ENCODE measurements at places on chromosomes 7 and 10. TPM values are rescaled to one million over a fixed set of nuclear protein-coding genes. Genes with fewer than 3 reads are reported as not detected.

Gene TAC1
- total RNA-seq, result not detected

Gene SPDYE2
- 0.36 TPM for total RNA-seq

- no peaks in the 10 kb centered on the region for H3K4me1 ChIP-seq
- no peak overlapping the region for H3K4me3 ChIP-seq
- H3K27ac ChIP-seq, result no peak overlapping the region
- H3K27me3 ChIP-seq, result no peaks in the 10 kb centered on the region
- no peak for DNase-seq
Observed at GRCh38 chr10:51382181-51382580, 307.9 kb downstream of the PRKG1 start.

DNA sequence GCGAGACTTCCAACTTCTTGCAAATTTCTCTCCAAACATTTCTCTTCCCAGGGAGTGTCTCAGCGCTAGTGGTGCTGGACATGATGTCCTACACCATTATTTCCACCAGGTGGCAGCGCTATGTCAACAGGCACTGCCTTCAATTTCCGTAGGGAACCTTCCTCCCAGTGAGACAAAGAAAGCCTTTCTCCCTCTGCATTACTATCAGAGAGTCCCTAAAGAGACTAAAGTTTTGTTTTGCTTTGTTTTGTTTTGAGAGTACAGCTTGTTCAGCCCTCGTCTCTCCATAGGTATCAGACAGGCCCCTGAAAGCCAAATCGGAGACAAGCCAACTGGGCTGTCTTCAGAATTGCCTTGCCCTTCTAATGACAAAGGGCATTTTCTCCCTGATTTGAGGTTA is 44.2 kb upstream of the GGCT start:
- H3K27me3 ChIP-seq, result no peaks in the 10 kb centered on the region
- no peaks in the 10 kb centered on the region for H3K4me1 ChIP-seq
- no peak overlapping the region for H3K4me3 ChIP-seq
- DNase-seq, result no peak
- H3K36me3 ChIP-seq, result peaks cover 20% of the 10 kb centered on the region

GRCh38 chr10:68043030-68043429 is 32.1 kb downstream of the HERC4 start:
- H3K36me3 ChIP-seq, result peaks cover 5% of the 10 kb centered on the region
- H3K27me3 ChIP-seq, result no peaks in the 10 kb centered on the region
- no peak overlapping the region for H3K27ac ChIP-seq

Gene PON1
- total RNA-seq, result not detected

Gene HTR5A
- total RNA-seq, result not detected

DNA sequence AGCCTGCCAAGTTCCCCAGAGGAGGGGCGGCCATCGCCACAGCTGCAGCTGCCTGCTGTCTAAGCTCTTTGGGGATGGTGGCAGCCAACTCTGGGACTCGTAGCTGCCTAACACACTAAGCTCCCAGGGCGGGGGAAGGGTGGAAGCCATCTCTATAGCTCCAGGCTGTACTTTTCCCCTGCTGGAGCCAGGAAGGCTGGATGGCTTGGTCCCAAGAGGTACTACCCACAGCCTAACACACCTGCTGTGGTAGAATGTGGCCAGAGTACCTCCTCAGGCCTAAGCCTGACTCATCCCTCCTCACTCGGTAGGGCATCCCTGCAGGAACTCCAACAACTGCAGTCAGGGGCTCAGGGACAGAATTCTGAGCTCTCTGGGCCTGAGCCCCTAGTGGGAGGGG is 151.7 kb upstream of the TAC1 start:
- H3K4me3 ChIP-seq, result no peak overlapping the region
- H3K27ac ChIP-seq, result no peak overlapping the region
- no peak for DNase-seq
- H3K36me3 ChIP-seq, result no peaks in the 10 kb centered on the region

DNA sequence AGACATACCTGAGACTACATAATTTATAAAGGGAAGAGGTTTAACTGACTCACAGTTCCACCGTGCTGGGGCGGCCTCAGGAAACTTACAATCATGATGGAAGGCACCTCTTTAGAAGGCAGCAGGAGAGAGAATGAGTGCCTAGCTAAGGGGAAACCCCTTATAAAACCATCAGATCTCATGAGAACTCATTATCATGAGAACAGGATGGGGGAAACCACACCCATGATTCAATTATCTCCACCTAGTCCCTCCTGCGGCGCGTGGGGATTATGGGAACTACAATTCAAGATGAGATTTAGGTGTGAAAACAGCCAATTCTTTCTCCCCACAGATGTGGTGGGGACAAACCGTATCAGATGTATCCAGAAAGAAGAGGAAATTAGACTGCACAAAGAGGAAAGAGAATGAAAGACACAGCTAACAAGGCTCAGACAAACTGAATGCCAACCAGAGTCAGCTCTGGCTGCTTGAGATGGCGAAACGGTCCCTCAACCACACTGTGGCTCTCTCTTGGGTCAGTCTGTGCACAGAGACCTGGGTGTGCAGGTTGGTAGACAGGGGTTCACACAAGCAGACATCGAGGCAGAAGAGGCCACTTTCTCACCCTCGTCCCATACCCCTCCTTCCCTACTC is 375.6 kb downstream of the SFMBT2 start:
- no peaks in the 10 kb centered on the region for H3K27me3 ChIP-seq
- H3K27ac ChIP-seq, result no peak overlapping the region
- no peaks in the 10 kb centered on the region for H3K36me3 ChIP-seq
- peaks cover 15% of the 10 kb centered on the region for H3K4me1 ChIP-seq

Gene ARL3
- total RNA-seq, result 1.3 TPM

DNA sequence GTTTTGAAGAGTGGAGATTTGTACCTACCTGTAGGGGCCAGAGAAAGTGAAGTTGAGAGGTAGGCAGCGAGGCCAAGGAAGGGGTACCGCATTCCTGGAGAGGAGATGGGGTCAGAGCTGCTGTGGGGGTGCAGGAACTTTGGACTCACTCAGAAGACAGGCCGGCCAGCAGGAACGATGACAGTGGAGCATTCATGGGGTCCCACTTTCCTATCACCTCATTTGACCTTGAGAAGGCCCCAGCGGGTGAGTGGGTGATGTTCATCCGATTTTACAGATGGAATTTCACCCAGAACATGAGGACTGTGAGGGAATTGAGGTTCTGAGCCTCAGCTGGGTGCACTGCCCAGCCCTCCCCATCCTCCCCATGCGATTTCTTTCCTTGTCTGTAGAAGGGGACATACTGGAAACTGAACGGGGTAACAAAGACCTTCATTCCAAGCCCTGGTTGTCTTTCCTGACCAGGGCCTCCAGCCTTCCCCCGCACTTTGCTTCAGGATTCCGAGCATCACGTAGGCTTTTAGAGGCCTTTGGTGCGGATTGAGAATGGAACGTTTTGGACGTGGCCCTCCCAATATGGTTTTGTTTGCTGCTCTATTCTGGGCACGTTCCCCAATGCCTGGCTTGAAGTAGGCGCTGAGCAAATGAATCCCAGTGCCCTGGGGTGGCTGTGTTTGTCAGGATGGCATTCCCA is 87.3 kb downstream of the ADCY1 start:
- no peaks in the 10 kb centered on the region for H3K36me3 ChIP-seq
- no peak overlapping the region for H3K4me3 ChIP-seq
- H3K27me3 ChIP-seq, result no peaks in the 10 kb centered on the region
- no peak for DNase-seq
- no peaks in the 10 kb centered on the region for H3K4me1 ChIP-seq
- H3K27ac ChIP-seq, result no peak overlapping the region

GRCh38 chr7:50739744-50740435 is 42.8 kb downstream of the GRB10 start:
- H3K27me3 ChIP-seq, result no peaks in the 10 kb centered on the region
- H3K4me1 ChIP-seq, result peaks cover 14% of the 10 kb centered on the region
- peak overlapping the region; percentile 79 for H3K27ac ChIP-seq
- DNase-seq, result peak; percentile 68
- no peaks in the 10 kb centered on the region for H3K36me3 ChIP-seq

- H3K27me3 ChIP-seq, result no peaks in the 10 kb centered on the region
- peaks cover 28% of the 10 kb centered on the region for H3K4me1 ChIP-seq
- H3K4me3 ChIP-seq, result peak overlapping the region; percentile 87
- H3K27ac ChIP-seq, result no peak overlapping the region
- no peak for DNase-seq
- H3K36me3 ChIP-seq, result peaks cover 27% of the 10 kb centered on the region
Observed at GRCh38 chr7:42932811-42933591, 825 bp downstream of the MRPL32 start.

GRCh38 chr10:29227201-29227600 is 61.7 kb upstream of the LYZL1 start:
- no peaks in the 10 kb centered on the region for H3K4me1 ChIP-seq
- no peak for DNase-seq
- H3K4me3 ChIP-seq, result no peak overlapping the region
- no peaks in the 10 kb centered on the region for H3K36me3 ChIP-seq

Gene NRCAM
- total RNA-seq, result 7.0 TPM

GRCh38 chr7:28078036-28078901 is 102.3 kb downstream of the JAZF1 start:
- no peaks in the 10 kb centered on the region for H3K36me3 ChIP-seq
- no peaks in the 10 kb centered on the region for H3K27me3 ChIP-seq
- DNase-seq, result peak; percentile 49
- no peaks in the 10 kb centered on the region for H3K4me1 ChIP-seq
- H3K27ac ChIP-seq, result no peak overlapping the region
- H3K4me3 ChIP-seq, result no peak overlapping the region

GRCh38 chr7:152924826-152925411 is 165.4 kb downstream of the ACTR3B start:
- no peaks in the 10 kb centered on the region for H3K4me1 ChIP-seq
- H3K27ac ChIP-seq, result no peak overlapping the region
- H3K4me3 ChIP-seq, result no peak overlapping the region
- H3K27me3 ChIP-seq, result peaks cover 28% of the 10 kb centered on the region
- DNase-seq, result no peak

Gene BUD23
- 103 TPM for total RNA-seq

Gene CNPY1
- not detected for total RNA-seq

Gene KNDC1
- not detected for total RNA-seq

Gene PTF1A
- total RNA-seq, result not detected

GRCh38 chr7:121440857-121441503 is 44.9 kb upstream of the FAM3C start:
- peak overlapping the region; percentile 5 for H3K4me3 ChIP-seq
- peak overlapping the region; percentile 50 for H3K27ac ChIP-seq
- H3K27me3 ChIP-seq, result no peaks in the 10 kb centered on the region

DNA sequence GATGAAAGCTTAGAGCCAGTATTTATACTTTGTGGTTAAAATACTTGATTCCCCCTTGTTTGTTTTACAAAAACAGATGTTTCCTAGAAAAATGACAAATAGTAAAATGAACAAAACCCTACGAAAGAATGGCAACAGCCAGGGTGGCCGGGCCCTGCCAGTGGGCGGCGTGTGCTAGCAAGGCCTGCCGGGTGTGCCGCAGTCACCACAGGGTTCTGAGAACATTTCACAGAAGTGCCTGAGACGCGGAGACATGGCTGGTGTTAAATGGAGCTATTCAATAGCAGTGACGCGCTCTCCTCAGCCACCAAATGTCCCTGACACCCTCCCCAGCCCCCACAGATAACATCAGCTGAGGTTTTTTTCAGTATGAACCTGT is 14.5 kb downstream of the GPR146 start:
- no peaks in the 10 kb centered on the region for H3K27me3 ChIP-seq
- no peaks in the 10 kb centered on the region for H3K36me3 ChIP-seq
- H3K4me1 ChIP-seq, result peaks cover 48% of the 10 kb centered on the region
- no peak for DNase-seq

DNA sequence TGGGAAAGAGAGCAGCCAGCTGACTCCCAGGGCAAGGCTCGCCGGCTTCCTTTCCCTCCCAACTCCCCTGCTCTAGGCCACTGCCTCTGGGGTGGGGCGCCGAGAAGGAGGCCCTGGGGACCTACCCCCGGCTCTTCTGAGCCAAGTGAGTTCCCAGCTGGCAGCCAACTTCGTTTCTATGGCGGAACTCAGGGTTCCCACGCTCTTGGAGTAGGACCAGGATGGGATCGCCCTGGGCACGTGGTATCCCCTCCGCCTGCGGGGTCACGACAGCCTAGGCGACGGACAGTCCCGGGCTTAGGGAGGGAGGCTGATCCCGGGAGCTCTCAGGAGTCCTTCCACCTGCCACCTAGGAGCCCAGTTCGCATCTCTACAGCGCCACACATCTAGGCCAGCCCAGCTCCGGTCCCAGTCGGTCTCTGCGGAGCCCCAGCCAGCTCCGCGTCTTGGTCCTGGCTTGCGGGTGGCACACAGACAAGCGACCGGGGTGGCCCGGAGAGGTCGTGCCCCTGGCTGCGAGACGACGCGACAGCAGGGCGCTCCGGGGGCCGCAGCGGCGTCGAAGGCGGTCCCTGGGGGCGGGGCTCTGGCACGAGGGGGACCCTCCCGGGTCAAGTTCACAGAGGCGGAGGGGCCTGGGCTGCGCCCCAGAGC is 20.5 kb upstream of the GATA3 start:
- no peak for DNase-seq
- peaks cover 46% of the 10 kb centered on the region for H3K4me1 ChIP-seq
- H3K36me3 ChIP-seq, result no peaks in the 10 kb centered on the region
- H3K4me3 ChIP-seq, result peak overlapping the region; percentile 23
- H3K27me3 ChIP-seq, result peaks cover 64% of the 10 kb centered on the region

DNA sequence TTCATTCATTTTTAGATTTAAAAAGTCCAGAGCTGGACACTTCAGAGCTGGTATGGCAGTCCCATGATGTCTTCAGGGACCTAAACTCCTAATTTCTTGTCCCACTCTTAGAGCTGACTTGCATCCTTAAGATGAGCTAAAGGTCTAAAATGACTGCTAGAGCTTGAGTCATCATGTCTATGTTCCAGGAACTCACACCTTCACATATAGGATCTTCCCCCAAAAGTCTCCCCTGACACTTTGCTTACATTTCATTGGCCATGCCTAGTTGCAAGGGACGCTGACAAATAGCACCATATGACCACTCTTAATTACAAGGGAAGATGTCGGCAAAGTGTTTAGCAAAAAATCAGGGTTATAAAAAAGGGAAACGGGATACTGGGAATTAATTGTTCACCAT is 10.4 kb upstream of the AOAH start:
- H3K27me3 ChIP-seq, result no peaks in the 10 kb centered on the region
- H3K27ac ChIP-seq, result no peak overlapping the region
- no peaks in the 10 kb centered on the region for H3K36me3 ChIP-seq
- DNase-seq, result no peak
- H3K4me3 ChIP-seq, result no peak overlapping the region

Gene PRLHR
- total RNA-seq, result not detected

DNA sequence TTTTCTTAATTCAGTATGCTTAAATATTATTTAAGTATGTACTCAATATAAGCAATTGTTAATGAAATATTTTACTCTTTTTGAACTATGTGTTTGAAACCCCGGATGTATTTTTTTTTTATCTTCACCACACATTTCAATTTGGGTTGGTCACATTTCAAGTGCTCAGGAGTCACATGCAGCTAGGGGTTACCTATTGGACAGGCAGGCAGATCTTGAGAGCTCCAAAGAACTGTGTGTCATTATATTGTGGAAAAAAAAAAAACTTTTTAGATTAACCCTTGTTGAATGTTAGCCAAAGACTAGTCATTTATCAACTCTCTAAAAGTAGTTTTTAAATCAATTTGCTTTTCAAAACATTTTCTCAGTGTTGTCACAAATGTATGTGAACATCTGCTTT is 37.2 kb downstream of the IKZF1 start:
- no peak for DNase-seq
- peak overlapping the region; percentile 78 for H3K27ac ChIP-seq
- H3K4me3 ChIP-seq, result no peak overlapping the region
- H3K36me3 ChIP-seq, result peaks cover 53% of the 10 kb centered on the region
- peaks cover 85% of the 10 kb centered on the region for H3K4me1 ChIP-seq

Gene INSYN2A
- not detected for total RNA-seq

Gene LIPK
- total RNA-seq, result not detected

Measured in CD4-positive, alpha-beta T cell (primary cell).